ENCODE measurements at places on chromosomes 5 and 9. TPM values are rescaled to one million over a fixed set of nuclear protein-coding genes. Genes with fewer than 3 reads are reported as not detected.

DNA sequence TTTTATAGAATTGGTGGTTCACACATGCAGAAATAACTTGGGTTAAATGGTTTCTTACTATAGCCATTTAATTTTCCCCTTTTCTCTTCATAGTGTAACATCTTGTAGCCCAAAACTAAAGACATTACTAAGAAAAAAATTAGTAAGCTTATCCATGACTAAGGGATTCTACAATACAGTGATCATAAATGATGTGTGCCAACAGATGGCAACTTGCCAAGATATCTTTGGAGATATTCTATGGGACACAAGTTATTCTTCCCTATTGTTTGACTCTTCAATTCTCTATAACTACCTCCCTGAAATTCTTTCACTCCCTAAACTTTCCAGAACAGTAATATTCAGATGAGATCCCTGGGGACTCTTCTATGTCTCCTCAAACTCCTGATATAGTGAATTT is 580.6 kb downstream of the PTPRD start:
- H3K4me1 ChIP-seq, result no peaks in the 10 kb centered on the region
- H3K36me3 ChIP-seq, result no peaks in the 10 kb centered on the region
- H3K27me3 ChIP-seq, result no peaks in the 10 kb centered on the region

- no peak for DNase-seq
- no peak overlapping the region for H3K27ac ChIP-seq
- H3K4me3 ChIP-seq, result no peak overlapping the region
- no peaks in the 10 kb centered on the region for H3K27me3 ChIP-seq
- H3K4me1 ChIP-seq, result no peaks in the 10 kb centered on the region
Measured at GRCh38 chr5:105745111-105745510, 1925.6 kb downstream of the EFNA5 start.

The SPINK13 gene
- total RNA-seq, result not detected

The PCDHB11 gene
- not detected for total RNA-seq

- H3K36me3 ChIP-seq, result no peaks in the 10 kb centered on the region
- no peak overlapping the region for H3K4me3 ChIP-seq
- H3K4me1 ChIP-seq, result no peaks in the 10 kb centered on the region
- no peaks in the 10 kb centered on the region for H3K27me3 ChIP-seq
- DNase-seq, result no peak
Measured at GRCh38 chr5:20166456-20166855, 178.5 kb upstream of the CDH18 start.

DNA sequence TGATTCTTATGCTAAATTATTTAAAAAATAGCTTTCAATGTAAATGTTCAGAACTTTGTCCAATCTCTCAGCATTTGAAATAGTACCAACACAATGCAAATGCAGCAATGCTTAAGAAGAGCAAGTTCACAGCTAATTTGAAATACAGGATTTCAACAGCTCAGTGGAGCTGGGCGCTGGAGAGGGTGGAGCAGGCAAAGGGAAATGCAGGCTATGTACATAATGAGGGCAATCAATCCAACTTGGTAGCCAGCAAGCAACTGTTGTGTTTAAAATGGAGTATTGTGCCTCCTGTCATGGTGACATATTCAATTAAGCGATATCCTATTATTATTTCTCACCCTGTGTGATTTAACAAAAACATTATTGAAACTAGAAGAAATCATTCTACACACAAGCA is 568.8 kb downstream of the PSAT1 start:
- DNase-seq, result no peak
- H3K27me3 ChIP-seq, result no peaks in the 10 kb centered on the region
- no peak overlapping the region for H3K27ac ChIP-seq
- no peaks in the 10 kb centered on the region for H3K36me3 ChIP-seq
- H3K4me3 ChIP-seq, result no peak overlapping the region

DNA sequence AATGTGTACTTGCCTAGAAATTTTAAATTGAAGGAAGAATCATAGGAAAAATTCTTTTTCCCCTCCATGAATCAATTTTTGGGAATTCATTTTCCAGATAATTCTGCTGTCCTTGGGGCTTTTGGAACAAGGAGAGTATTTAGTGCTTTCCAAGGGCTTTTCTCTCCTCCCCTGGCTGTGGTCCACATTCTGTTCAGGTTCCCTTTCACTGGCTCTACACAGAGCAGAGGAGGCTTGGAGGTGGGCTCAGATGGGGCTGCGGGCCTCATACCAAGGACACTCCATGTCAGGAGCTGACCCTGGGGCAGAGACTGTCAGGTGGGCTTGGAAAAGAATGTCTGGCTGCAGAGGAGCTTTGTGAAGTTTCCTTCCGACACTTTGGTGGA is 128.1 kb downstream of the GADD45G start:
- H3K4me3 ChIP-seq, result no peak overlapping the region
- no peak overlapping the region for H3K27ac ChIP-seq
- DNase-seq, result no peak
- H3K36me3 ChIP-seq, result no peaks in the 10 kb centered on the region
- H3K27me3 ChIP-seq, result no peaks in the 10 kb centered on the region
